ENCODE measurements at places on chromosomes 2 and 18.

DNA sequence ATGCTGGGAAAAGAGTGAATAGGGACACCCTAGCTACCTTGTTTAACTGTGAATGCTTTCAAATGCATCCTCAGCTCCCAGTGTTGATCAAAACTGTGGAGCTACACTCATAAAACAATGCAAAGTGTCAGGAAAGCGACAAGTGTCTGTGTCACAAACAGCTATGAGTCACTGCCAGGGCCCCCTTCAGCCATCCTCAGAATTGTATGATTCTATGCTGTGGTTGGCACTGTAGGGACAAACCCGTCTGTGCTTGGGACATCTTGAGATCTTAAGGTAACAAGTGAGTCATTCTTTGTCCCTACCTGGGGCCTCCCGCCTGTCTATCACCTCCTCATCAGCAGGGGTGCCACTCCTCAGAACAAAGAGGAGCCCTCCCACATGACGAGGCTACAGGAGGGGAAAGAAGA is 42.4 kb downstream of the KLF7 start:
- DNase-seq = no peak

DNA sequence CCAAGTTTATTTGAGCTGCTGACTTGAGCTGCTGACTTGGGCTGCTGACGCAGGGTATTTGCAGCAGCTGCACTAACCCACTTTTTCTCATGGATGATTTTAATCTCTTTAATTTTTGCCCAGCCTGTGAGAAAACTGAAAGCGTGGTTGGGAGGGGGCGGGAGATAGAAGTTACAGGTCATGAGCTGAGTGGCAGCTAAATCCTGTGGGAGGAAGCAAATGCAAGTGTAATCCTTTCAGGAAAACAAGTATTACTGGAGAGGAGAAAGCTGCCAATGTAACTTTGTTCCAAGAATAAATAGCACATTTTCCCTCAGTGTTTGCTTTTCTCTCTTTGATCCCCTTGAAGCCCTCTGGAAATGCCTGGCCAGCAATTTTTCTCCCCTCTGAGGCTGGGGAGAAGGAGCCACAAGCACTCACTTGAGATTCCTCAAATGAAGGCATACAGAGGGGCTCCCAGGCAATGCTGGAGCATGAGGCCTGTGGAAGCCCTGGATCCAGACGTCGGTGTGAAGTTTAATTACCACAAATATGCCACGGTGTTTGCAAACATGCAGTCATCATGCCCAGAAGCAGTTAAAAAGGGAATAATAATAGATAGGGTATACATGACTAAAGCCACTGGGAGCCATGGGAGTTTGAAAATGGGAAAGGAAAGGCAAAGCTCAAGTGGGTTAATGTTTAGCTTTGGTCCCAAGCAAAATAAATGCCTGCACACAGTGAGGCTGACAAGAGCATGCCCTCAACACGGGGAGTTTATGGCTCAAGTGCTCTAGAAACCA is 10.4 kb upstream of the EVA1A start:
- DNase-seq = no peak

DNA sequence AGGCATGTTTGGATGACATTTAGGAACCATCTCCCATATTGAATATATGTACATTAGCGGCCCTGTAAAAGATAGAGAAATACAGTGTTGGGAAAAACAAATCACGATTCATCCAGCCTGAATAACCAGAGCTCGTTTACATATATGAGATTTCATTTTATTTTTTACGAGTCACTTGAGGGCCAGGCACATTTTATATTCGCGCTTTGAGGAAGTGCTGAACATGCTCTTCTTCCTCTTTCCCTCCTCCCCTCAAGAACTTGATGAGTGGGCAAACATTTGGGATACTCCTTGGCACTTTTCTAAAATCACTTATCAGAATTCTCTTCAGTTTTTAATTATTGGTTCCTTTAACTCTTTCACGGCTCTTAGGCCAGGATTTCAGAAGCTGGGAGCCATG is 268.0 kb upstream of the TANK start:
- no peak for DNase-seq

GRCh38 chr2:24010477-24011249 is 778 bp downstream of the MFSD2B start:
- DNase-seq = no peak

DNA sequence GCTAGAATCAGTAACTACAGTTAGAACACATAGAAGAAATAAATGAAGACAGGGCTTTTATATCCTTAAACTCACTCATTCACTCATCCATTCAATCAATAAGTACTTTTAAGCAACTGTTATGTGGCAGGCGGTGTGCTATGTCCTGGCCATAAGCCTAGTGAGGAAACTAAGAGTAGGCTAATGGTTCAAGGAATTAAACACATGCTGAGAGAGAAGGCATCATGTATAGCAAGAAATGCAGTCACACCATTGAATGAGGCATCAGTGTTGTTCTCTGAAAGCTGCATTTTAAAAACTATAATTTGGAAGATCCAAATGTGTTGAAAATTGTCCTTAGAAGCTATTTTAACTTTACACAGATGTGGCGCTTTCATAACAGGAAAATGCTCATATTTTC is 86.5 kb upstream of the DTNA start:
- no peak for DNase-seq

DNA sequence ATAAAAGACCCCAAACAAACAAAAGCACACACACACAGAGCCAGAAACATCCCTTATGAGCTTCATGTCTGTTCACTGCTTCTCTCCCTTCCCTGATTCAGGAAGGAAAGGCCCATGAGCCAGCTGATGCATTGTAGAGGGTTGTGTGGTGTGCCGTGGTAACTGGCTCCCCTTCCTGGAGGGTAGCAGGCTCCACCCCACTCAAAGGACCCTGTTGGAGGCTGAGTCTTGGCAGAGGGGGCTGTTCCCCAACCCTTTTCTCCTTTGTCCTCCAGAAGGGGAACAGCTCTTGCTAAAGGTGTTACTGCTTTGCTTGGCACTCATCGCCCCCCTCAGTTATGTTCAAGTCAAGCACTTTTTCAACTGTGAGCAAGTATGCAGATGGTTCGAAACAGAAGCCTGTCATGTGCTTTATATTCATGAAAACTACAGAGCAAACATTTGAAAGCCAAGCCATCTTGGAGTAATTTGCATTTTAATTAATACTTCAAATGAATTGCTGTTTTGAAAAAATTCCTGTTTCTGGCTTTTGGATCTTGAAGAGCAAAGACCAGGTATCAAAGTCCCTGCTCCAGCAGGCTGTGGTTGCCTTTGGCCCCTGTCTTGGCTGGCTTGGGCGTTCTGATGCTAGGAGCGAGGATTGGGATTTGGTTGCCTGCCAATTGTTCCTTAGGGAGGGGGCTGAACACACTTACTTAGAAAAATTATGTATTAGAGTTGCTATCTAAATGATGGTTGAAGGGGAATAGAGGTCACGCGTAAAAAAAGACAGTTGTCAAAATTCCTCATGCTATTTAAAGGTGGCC is 267.8 kb downstream of the TSN start:
- no peak for DNase-seq

- no peak for DNase-seq
These were observed 625.6 kb upstream of the CDH2 start for GRCh38 chr18:28802546-28802945.

DNA sequence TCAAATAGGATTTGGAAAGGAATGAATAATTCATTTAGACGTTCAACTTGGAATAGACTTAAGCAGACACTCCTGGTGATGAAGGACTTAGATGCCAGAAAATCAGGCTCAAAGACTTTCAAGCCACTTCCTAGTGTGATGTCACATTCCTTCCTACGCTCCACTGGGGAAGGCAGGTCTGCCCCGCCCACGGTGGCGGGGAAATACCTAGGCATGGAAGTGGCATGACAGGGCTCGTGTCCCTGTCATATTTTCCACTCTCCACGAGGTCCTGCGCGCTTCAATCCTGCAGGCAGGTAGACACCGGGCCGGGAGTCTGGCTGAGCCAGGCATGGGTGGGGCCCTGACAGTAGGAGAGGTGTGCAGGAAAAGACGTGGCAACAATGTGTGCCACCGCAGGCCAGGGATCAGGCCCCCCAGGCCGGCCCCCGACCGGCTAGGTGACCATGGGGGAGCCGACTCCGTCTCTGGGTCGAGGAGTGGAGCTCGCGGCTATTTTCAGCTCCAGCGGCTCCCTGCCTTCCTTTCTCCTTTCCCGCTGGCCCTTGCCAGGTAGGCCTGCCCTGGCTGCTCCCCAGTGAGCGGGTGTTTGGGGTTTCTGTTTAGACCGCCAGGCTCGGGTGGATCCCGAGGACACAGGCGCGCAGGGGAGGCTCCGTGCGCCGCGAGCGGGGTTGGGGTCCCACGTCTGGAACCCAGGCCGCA is at the start of gene IL1RL2:
TSS of gene IL1RL2 (plus strand) at position 233 of the 705 bp plus-strand sequence. CDS start 845 bp downstream, outside the sequence.
- DNase-seq = no peak

DNA sequence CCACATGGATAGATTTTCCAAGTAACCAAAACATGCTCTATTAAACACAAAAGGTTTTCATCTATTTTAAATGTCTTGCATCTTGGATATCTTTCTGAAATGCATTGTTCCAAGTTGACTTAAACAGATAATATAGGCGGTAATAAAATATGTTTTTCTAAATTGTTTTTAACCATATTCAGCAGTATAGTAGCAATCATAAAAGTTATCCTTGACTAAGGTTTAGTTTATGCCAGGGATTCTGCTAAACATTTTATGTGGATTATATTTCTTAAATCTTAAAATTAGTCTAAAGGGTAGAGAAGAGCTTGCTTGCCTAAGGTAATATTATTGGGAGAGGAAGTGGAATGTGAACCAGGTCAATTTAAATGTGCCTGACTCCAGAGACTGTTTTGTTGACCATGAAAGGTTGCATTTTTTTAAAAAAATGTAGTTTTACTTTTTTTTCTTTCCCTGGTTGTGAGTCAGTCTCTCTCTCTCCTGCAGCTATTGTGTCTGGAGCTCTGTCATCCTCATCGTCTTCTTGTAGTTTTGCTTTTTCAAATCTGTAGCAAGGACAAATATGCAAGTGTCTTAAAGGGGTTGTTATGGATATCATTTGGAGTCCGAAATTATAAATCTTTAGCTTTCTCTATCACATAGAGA is 309.1 kb upstream of the COL3A1 start:
- no peak for DNase-seq

- DNase-seq = no peak
These were observed 2.9 kb downstream of the C1QL2 start for GRCh38 chr2:119155633-119156032.

DNA sequence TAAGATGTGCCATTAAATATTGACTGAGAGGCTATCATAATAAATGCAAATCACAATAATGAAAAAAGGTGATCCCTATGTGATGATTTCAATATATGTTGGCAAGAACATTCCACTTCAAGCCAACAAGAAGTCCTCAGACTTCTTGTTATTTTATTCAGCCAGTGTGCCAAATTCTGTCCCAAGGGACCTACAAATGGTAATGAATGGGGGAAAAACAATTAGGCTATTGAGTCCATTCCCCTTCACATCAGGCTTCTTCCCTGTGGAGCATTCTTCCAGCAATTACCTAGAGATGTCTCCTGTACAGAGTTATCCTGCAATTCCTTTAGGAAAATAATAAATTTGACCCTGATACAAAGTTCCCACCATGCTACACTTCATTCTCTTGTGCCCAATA is 144.4 kb downstream of the PIEZO2 start:
- DNase-seq = no peak

GRCh38 chr18:45920367-45920766 is 46.8 kb downstream of the EPG5 start:
- peak; percentile 60 for DNase-seq

- no peak for DNase-seq
These were observed 523.8 kb downstream of the RNF144A start for GRCh38 chr2:7440977-7441376.

DNA sequence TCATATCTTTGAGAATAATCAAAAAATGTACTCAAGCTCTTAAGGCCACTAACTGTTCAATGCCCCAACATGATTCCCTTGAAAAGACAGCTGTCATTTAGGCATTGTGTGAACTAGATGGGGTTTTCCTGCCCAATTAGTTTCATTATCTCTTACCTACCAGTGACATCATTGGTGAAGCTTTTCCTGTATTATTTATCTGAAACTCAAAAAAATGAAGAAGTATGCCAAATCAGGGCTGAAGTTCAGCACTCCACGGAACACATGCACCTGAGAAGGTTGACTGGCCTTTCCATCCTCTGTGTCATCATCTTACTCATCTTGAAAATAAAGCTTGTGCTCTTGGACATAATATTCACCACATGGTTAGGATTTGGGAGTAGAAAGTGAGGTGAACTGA is 126.4 kb downstream of the TXNL1 start:
- DNase-seq = no peak

DNA sequence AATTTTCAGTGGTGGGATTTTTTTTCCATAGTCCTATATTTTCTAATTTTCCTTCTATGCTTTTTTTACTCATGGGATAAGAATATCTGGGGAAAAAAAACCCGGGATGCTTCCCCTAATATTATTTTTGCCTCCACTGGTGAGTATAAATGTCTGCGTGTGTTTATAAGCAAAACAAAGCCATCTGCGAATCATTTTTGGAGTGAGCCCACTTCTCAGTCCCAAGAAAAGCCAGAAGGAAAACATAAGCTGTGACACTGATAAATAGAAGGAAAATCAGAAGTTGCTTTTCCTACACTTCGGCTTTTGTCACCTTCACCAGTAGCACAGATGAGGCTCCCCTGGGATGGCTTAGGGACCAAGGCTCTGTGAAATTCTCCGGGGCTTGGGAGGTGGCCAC is 134.7 kb upstream of the PID1 start:
- DNase-seq = no peak

- no peak for DNase-seq
These were observed 58.8 kb upstream of the LYPD6 start for GRCh38 chr2:149271575-149271974.

- DNase-seq = no peak
These were observed 535.7 kb upstream of the SLC39A10 start for GRCh38 chr2:195121341-195121740.

DNA sequence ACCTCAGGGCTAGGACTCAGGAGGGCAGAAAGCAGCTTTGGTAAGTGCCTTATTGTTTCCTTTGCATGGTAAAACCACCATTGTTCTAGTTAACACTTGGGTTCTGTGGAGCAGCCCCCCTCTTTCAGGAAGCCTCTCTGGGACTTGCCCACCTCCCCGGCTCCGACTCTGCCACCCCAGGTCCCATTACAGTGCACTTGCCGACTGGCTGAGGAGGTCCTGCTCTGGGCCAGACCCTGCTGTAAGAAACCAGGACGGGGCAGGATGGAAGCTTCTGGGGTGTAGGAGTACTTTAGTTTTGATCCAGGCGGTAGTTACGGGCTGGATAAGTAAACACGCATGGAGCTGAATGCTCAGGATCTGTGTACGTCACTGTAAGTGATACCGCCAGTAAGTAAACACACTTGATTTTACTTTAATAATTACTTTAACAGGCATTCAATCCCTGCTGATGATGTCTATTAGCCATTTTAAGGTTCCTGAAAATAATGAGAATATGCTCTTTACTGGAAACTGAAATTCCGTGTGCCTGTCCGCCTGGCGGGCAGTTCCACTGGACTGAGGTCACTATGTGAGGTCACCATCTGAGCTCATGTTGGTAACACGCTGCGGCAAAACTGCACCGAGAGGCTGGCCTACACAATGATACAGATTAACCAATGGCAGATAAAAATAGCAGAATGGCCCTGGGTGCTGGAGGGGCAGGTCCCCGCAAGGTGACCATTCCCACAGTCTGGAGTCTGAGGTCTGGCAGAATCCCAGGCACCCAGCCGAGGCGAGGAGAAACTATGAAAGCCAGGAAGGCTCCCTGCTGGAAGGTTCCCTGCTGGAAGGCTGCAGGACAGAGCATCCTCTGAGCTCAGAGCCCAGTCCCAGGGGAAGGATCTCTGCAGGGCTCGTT is 25.2 kb downstream of the HS1BP3 start:
- DNase-seq = peak; percentile 54

GRCh38 chr2:235300368-235301201 is 193.3 kb upstream of the AGAP1 start:
- DNase-seq = peak; percentile 38

Data from DMS153 (cell line).